IMR-90 (cell line): ENCODE measurements at places on chromosomes 3 and 15. TPM values are rescaled to one million over a fixed set of nuclear protein-coding genes. Genes with fewer than 3 reads are reported as not detected.

DNA sequence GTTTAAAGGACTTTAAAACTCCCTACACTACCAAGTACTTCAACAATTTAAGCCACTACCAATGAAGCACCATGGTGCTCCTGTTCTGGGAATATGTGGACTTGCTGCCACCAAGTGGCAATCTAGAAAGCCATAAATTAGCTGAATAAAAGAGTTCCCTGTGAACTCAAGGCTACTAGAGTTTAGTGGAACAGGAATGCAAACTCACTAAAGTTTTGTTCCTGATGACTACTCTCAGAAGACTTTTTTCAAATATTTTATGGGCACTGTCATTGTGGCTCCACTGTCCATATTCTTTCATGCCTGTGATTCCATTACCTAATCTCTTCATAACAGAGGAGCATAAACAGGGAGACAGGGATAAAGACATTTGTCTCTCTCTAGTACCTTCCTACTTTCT is 63.9 kb downstream of the TMCC1 start:
- no peak overlapping the region for H3K4me3 ChIP-seq
- H3K36me3 ChIP-seq: no peaks in the 10 kb centered on the region
- peaks cover 6% of the 10 kb centered on the region; the same call in 1 of the 2 replicates for H3K4me1 ChIP-seq
- no peak overlapping the region for H3K27ac ChIP-seq
- peak; percentile 95 for DNase-seq

DNA sequence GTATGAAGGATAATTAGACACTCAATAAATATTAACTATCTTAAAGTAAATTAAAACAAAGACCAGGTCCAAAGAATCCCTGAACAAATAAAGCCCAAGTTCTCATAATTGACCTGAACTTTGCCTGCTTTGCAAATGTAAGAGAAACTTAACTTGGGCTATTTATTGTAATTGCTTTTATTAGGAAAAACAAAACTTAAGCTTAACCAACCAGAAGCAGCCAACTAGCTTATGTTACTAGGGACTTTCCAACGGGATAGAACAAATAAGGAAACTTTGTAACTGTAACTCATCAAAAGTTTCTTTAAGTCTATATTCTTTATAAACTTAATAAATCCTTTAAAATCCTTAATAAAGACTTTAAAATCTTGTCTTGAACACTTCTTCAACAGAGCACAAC is 48.4 kb downstream of the C3orf38 start:
- H3K27me3 ChIP-seq: 0 out of 2 replicates have a peak, but pooled peaks cover 1% of the 10 kb centered on the region
- H3K4me1 ChIP-seq: 0 out of 2 replicates have a peak, but pooled peaks cover 1% of the 10 kb centered on the region
- no peak for DNase-seq
- H3K27ac ChIP-seq: no peak overlapping the region
- no peaks in the 10 kb centered on the region for H3K36me3 ChIP-seq

DNA sequence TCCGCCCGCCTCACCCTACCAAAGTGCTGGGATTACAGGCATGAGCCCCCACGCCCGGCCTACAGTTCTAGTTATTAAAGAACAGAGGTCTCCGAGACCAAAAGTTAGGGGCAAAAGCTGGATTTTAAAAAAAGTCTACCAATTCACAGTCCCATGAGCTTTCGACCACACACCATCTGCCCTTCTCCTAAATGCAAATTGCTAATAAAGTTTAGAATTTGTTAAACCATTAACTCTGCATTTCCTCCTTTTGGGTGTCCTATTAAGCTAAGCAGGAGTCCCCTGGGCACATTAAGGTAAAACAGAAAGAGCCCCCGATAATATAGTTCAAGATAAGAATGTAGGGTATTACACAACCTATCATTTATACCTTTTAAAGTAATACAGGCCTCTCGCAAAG is 322.7 kb downstream of the FOXP1 start:
- H3K4me1 ChIP-seq: peaks cover 4% of the 10 kb centered on the region
- H3K27me3 ChIP-seq: no peaks in the 10 kb centered on the region
- H3K4me3 ChIP-seq: no peak overlapping the region
- no peak for DNase-seq
- H3K27ac ChIP-seq: no peak overlapping the region

DNA sequence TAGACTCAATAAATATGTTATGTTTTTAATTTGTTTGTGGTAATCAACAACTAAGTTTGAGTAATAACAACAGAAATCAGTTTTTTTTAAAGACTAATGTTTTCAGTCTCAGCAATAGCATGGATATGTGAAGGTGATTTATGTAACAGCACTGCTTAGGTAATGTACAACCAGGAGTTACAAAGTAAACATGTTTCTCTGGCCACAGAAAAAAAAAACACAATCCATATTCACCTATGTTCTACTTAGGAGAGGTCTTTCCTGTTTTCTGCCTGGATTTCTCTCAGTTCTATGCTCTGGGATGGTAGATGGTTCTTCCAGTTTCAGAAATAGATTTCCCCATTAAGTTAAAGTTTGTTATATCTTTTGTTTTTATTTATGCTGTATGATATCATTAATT is 579.4 kb downstream of the SI start:
- no peak overlapping the region for H3K27ac ChIP-seq
- DNase-seq: no peak
- H3K27me3 ChIP-seq: no peaks in the 10 kb centered on the region
- H3K4me1 ChIP-seq: no peaks in the 10 kb centered on the region
- H3K4me3 ChIP-seq: no peak overlapping the region

GRCh38 chr15:89051875-89052274 is 36.4 kb upstream of the ABHD2 start:
- H3K27me3 ChIP-seq: no peaks in the 10 kb centered on the region
- no peak overlapping the region for H3K4me3 ChIP-seq
- peak; percentile 98 for DNase-seq

The SAXO2 gene
- total RNA-seq: 0.28 TPM in 1 of 2 replicates, not detected in the other

GRCh38 chr3:185711255-185711870 is 113.5 kb downstream of the IGF2BP2 start:
- H3K4me1 ChIP-seq: peaks cover 18% of the 10 kb centered on the region
- no peak overlapping the region for H3K4me3 ChIP-seq
- no peak overlapping the region for H3K27ac ChIP-seq
- H3K27me3 ChIP-seq: no peaks in the 10 kb centered on the region
- DNase-seq: peak; percentile 59

DNA sequence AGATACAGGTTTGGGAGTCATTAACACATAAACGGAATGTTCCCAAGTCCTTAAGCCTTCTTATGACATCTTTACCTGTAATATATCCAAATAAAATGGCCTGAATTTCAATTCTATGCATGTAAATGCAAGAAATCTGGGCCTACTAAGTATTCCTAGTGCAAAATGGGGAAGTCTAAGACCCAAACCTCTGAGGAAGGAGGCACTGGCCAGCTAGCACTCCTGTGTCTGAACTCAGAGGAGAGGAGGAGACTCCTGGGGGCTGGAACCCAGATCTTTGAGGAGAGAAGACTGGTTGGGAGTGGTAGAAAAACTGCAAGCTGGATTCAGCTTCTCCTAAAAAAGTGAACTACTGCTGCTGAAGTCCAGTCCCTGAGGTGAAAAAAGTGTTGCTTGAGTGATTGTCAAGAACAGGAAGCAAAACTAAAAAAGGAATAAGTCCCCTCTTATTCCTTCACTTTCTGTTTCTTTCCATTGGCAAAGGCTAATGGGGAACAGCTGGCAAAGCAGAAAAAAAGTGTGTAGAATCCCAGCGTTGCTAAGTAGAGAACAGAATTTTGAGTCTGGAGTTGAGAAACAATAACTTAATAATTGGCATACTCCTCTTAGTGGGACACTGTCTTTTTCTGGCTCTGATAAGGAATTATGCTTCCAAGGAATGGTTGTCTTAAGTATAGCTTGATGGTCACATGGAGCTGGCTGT is 54.8 kb upstream of the ATP2C1 start:
- H3K27ac ChIP-seq: no peak overlapping the region
- no peak for DNase-seq
- no peaks in the 10 kb centered on the region for H3K27me3 ChIP-seq
- H3K36me3 ChIP-seq: no peaks in the 10 kb centered on the region
- H3K4me3 ChIP-seq: no peak overlapping the region

- DNase-seq: peak; percentile 80
- H3K36me3 ChIP-seq: no peaks in the 10 kb centered on the region
- H3K4me3 ChIP-seq: no peak overlapping the region
- peaks cover 15% of the 10 kb centered on the region for H3K27me3 ChIP-seq
Measured at GRCh38 chr3:186452517-186452916, 90.5 kb upstream of the DGKG start.

DNA sequence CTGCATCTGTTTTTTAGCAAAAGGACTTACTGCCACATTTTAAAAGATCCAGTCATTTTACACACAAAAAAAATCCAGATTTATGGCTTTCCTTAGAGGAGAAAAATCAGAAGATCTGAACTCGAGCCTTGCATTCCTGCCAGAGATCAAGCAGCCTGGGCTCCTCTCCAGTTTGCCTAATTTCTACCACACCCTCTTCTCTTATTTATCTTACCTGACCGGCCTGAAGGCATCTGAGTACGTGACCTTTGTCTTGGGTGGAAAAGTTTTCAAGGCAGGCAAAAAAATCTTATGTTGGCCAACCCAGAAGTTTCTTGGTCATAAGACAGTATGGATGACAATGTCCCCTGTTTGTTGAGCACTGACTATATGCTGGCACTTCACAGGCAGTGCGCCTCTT is 60.3 kb downstream of the CHRD start:
- H3K4me3 ChIP-seq: no peak overlapping the region
- H3K4me1 ChIP-seq: no peaks in the 10 kb centered on the region
- H3K27me3 ChIP-seq: peaks cover 34% of the 10 kb centered on the region
- DNase-seq: no peak
- H3K27ac ChIP-seq: no peak overlapping the region

DNA sequence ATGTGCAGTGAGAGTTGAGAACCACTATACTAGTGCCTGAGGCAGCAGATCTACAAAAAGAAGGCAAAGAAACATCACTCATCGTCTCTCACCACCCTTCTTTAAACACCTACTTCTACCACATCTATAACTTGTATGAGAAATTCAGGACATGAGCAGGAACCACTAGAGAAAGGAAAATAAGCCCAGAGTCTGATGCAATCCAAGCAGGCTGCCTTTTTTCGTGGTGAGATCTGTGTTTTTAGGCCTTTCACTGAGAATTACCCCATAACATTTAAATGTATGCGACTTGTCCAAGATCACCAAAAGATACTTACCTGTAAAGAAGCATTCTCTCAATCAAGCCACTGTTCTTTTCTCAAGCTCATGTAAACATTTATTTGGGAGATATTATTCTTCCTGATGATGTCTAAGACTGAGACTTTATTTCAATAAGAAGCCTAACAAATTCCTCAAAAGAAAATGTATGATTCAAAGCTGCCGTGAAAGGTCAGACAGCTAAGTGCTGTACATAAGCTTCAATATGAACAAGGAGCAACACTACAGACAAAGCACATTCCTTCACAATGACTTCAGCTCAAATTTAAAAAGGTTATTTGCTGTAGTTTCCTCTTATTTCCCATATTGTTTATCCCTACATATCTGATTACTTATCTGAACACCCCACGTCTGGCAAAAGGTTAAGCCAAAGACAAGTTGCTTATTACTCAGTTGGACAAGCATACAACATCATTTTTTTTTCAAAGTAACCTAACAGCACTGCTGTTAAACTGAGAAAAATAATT is 16.5 kb downstream of the SPICE1 start:
- peak; percentile 87 for DNase-seq
- H3K27me3 ChIP-seq: no peaks in the 10 kb centered on the region
- H3K4me3 ChIP-seq: no peak overlapping the region
- peak overlapping the region; percentile 60 for H3K27ac ChIP-seq
- H3K4me1 ChIP-seq: peaks cover 7% of the 10 kb centered on the region

GRCh38 chr3:167657684-167658225 is 4.0 kb upstream of the WDR49 start:
- no peaks in the 10 kb centered on the region for H3K36me3 ChIP-seq
- DNase-seq: no peak
- no peaks in the 10 kb centered on the region for H3K4me1 ChIP-seq
- no peaks in the 10 kb centered on the region for H3K27me3 ChIP-seq

The ZPLD1 gene
- total RNA-seq: under 0.01 TPM in 2 replicates

The ACKR2 gene
- not detected in 2 replicates for total RNA-seq

DNA sequence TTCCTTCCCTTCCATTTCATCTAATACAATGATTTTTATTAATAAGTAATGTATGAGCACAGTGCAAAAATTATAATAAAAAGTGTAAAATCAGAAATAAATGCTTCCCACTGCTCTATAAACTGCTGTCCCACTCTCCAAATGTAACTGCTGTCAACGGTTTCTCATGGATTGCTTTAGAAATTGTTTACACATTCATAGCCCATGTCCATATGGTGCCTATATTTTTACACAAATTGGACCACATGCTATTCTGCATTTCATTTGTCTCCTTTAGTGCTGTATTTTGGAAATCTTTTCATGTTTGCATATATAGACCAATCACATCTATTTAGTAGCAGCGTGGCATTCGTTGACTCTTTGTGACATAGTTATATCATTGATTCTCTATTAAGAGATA is 164.7 kb upstream of the SLCO3A1 start:
- no peaks in the 10 kb centered on the region for H3K36me3 ChIP-seq
- no peaks in the 10 kb centered on the region for H3K4me1 ChIP-seq
- H3K27me3 ChIP-seq: no peaks in the 10 kb centered on the region
- DNase-seq: no peak
- no peak overlapping the region for H3K4me3 ChIP-seq

- H3K27me3 ChIP-seq: no peaks in the 10 kb centered on the region
- H3K4me1 ChIP-seq: peaks cover 4% of the 10 kb centered on the region; the same call in 1 of the 2 replicates
- H3K36me3 ChIP-seq: peaks cover 6% of the 10 kb centered on the region; the same call in 1 of the 2 replicates
- H3K4me3 ChIP-seq: no peak overlapping the region
- H3K27ac ChIP-seq: no peak overlapping the region
- DNase-seq: no peak
Measured at GRCh38 chr3:179703816-179704215, 51.0 kb downstream of the USP13 start.

The SERPINI2 gene
- total RNA-seq: not detected in 2 replicates

The PP2D1 gene
- total RNA-seq: not detected in 2 replicates

DNA sequence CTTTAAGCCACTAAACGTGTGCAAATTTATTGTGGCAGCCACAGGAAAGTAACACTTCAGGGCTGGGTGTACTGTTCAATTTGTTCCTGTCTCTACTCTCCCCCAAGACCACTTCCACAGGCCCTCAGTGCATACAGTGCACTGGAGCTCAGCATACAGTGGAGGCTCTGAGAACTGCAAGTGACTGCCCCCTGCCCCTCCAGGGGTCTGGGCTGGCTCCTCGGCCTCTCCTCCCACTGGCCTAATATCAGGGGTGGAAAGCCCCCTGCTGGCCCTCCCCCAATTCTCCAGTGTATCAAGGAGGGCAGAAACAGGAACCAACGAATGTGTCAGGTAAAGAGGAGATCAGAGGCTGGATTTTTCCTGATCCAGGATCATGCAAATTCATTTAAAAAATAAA is 19.9 kb upstream of the HEG1 start:
- no peak for DNase-seq
- no peak overlapping the region for H3K4me3 ChIP-seq
- no peaks in the 10 kb centered on the region for H3K36me3 ChIP-seq
- no peak overlapping the region for H3K27ac ChIP-seq

- H3K27me3 ChIP-seq: peaks cover 13% of the 10 kb centered on the region
- H3K36me3 ChIP-seq: no peaks in the 10 kb centered on the region
- no peak for DNase-seq
- no peak overlapping the region for H3K4me3 ChIP-seq
Measured at GRCh38 chr3:138443521-138444503, 9.4 kb downstream of the ESYT3 start.

The SPG11 gene
- 32.6 and 33.1 TPM in 2 replicates for total RNA-seq

The AAGAB gene
- total RNA-seq: 56.7 and 69.7 TPM in 2 replicates

The CSTA gene
- total RNA-seq: not detected in 2 replicates

The TMCO5A gene
- not detected in 2 replicates for total RNA-seq

The CCNB2 gene
- total RNA-seq: 52.5 and 57.2 TPM in 2 replicates
